ENCODE measurements at places on chromosomes 4 and X.

DNA sequence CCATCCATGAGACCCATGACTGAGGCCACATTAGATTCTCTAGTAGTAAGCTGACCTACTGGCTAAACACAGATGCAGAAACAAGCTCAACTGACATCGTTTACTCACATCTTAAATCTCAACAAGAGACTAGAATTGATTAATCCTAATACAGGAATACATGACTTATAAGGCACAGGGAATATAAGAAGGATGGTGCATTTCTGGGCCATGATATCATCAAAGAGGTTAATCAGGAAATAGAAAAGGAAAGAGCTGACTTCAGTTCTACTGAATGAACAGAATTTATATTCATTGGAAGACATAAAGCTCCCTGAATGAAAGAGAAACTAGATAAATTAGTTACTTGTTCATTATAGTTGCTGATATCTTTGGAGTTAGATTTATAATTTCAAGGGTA lies 1406.5 kb downstream of the STIM2 start:
- no peak for DNase-seq

- DNase-seq, result no peak
These were observed 71.3 kb downstream of the POU4F2 start for GRCh38 chr4:146709956-146710355.

DNA sequence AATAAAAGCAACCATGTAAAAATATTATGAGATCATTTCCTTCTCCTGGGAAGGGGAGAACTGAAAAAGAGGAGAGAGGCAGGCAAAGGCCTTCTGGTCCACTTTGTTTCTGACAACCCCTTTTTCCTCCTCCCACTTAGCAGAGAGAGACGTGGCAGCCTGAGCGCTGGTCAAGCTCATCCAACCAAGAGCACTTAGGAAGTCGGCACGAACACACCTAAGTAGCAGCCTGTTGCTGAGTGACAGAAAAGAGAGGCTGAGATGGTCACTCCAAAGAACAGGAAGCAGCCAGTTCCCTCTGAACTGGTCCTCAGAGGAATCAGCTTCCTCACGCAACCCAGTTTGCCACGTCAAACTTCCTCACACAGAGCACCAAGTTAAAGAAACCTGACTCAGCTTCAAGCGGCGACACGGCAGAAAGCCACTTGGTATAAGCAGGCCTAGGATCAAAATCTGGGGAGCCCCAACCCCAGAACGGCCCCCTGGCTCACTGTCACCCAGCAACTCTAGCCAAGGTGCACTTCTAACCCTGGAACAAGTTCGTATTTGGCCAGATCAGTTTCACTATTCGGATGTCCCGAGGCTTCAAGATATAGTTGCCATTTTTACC lies 861 bp downstream of the SEC24D start:
- peak; percentile 24 for DNase-seq

DNA sequence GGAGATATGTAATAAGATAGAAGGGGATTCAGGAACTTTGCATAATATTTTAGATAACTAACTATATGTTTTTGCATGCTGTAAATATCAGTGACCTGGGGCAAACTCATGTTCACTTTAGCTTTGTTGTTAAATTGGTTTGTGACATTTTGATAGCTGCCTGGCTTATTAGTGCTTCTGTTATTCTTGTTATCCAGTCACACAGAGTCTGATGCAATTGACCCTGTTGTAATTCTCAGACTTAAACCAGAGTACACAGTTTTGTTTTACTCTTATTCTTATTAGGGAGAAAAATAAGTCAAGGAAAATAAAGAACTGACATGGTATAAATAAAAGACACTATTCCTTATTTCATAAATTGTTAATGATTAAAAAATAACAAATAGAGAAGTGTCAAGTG lies 516.7 kb upstream of the SLIT2 start:
- no peak for DNase-seq

DNA sequence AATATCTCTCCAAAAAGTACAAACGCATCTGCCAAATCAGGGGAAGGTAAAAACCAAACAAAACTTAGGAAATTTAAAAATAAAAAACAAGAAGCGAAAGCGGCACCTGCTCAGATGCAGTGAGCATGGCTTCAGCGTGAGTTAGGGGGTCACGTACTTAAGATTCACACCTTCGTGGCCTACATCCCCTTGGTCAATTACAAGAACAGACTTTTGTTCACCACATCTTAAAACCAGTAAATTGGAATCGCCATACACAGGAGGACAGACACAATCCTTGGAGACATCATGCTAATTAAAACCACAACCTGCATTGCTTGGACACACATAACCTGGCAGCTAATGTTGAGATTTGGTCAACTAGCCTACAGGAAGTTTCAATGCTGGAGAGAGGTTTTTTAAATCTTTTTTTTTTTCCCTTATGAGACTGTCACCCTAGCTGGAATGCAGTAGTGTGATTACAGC lies 12.5 kb upstream of the SEL1L3 start:
- DNase-seq, result no peak

DNA sequence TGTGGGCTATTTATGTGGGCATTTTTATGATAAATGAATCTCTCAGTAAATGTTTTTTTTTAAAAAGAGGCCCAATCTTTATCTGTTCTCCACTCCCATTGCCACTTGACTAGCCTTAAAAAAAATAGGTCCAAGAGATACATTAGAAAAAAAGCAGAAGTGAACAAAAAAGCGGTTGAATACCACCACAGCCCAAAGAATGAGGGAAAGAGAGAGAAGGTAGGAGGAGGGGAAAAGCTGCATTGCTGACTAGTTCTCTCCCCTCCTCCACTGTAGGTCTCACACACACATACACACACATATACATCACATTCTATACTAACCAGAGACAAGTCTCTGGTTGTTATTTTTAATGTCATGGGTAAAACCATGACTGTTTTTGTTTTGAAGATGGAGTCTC lies 95.8 kb upstream of the IL13RA1 start:
- no peak for DNase-seq

GRCh38 chr4:154390324-154390723 lies 101.3 kb downstream of the DCHS2 start:
- no peak for DNase-seq

DNA sequence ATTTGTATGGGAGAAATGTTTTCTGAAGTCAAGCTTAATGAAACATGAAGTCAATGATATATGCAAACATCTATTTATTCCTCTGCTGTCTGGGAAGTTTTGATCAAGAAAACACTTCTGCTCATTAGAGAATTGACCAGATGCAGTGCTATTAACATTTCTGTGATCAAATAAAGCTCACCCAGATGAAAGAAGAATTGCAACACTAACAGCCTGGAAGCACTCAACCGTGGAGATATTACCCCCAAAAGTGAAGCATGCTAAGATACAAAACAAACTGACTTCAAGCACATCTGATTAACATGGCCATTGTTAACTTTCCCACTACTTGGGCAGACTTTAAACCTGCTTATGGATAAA lies 73.7 kb upstream of the GUCY1A1 start:
- DNase-seq, result no peak

DNA sequence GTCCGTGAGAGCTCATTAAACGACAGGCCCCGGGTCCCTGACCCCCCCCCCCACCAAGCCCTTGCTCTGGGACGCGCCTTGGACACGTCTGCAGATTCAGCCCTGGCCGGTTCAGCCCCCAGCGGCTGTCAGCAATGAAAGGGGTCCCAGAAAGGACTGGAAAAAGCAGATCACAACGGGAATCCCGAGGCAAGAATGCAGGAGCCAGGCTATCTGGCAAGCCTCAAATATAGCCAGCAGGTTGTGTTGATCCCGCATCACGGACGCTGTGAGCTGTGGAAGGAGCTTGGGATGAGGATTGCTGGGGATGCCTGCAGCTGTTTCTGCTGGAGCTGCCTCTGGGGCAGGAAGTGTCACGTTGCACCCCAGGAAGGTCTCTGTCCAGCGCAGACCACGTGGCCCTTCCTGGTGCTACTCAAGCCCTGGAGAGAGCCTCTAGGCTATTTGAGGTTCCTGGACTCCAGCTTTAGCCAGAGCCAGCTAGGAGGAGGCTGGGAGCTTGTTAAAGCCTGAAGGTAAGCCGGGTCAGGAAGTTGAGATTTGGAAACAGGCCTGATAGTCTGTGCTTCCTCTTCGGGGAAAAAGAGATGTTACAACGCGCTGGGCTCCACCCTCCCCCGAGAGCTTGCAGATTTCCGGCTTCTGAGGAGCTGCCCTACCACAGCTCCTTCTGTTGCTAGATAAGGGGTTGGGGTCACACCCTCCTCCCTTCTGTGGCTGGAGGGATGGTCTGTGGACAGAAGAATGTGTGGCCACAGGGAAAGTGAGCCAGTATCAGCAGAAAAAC lies 19.3 kb upstream of the CSF2RA start:
- peak; percentile 39 for DNase-seq
